ENCODE measurements at places on chromosomes 11 and 22.

DNA sequence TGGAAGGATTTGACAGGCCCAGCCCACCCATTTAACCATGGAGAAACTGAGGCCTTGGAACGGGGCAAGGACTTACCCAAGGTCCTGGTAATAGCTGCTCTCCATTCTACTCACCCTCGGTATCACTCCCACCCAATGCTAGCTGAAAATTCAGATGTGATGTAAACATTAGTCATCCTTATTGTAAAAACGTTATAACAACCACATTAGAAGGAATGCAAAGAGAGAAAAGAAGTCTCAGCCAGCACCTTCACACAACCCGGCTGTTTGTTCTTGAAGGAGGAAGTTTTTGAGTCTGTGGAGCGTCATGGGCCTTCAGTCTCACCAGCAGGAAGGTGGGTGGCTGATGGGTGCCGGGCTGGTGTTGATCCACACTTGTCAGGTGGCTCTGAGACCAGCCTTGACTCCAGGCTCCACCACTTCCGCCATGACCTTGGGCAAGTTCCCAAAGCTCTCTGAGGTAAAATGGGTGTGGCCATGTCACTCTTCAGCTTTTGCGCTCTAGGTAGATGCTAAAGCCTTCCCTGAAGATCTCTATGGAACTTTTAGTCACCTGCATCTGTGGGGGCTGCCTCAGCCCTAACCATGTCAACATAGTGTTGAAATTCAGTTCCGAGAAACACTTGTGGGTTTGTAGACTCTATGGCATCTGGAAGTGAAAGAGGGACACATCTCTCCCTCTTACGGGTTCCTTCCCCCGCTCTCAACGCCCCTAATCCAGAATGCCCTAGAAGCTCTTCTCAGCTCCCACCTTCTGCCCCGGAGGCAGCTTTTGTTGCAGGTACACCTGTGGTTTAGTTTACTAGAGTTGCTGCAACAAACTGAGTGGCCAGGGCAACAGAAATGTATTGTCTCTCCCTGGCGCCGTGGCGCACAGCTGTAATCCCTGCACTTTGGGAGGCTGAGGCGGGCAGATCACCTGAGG, 14.8 kb downstream of the CD6 start:
- DNase-seq = peak; percentile 76

GRCh38 chr11:120259988-120260565, 20.1 kb downstream of the POU2F3 start:
- no peak for DNase-seq

GRCh38 chr22:49292909-49293308, 534.8 kb downstream of the BRD1 start:
- no peak for DNase-seq

- DNase-seq = no peak
Measured at GRCh38 chr11:63854696-63855095, 15.8 kb downstream of the MARK2 start.

GRCh38 chr11:112440518-112440917, 179.9 kb upstream of the PLET1 start:
- no peak for DNase-seq

GRCh38 chr11:106724293-106724892, 293.9 kb downstream of the GUCY1A2 start:
- DNase-seq = no peak

- DNase-seq = no peak
Measured at GRCh38 chr22:44309647-44310046, 3.1 kb downstream of the SHISAL1 start.

- DNase-seq = no peak
Measured at GRCh38 chr11:701741-702461, 4.1 kb upstream of the EPS8L2 start.

DNA sequence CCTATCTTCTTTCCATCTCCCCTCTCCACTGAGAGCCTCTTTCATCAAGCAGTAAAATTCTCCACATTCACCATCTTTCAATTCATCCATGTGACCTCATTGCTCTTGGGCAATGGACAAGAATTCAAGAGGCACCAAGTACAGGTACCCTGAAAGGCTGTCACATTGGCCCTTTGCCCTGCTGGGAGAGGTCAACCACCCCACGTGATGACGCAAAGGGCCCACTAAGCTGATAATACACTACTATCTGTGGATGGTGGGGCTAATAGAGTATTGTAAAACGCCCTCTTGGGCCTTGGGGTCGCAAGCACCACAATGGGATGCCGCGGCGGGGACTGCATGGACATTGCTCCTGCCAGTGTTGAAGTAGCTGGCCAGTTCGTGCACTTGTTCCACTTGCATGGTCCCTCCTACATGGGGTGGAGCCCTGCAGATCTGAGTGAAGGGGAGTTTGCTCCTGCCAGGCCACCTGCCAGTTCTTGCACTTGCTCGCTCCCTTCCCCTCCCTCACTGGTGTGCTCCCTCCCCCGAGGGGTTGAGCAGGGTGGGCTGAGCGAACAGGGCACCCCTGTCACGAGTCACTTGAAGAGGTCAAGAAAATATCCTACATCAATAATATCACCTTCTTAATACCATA, 1578.8 kb upstream of the RAG2 start:
- no peak for DNase-seq

DNA sequence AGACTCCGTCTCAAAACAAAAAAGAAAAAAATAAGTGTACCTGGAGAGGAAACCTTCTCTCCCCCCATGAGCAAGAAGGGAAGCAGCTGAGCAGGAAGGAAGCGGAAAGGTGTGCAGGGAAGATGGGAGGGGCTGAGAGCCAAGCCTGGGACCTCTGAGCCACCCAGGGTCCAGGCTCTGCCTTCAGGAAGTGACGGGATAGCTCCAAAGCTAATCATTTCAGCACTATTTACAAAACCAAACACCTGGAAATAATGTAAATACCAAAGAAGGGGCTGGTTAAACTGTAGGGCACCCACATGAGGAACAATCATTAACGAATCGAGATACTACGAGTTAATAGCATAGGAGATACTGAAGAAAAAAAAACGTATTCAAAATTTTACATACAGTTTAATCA, 27.9 kb downstream of the ARRB1 start:
- no peak for DNase-seq

DNA sequence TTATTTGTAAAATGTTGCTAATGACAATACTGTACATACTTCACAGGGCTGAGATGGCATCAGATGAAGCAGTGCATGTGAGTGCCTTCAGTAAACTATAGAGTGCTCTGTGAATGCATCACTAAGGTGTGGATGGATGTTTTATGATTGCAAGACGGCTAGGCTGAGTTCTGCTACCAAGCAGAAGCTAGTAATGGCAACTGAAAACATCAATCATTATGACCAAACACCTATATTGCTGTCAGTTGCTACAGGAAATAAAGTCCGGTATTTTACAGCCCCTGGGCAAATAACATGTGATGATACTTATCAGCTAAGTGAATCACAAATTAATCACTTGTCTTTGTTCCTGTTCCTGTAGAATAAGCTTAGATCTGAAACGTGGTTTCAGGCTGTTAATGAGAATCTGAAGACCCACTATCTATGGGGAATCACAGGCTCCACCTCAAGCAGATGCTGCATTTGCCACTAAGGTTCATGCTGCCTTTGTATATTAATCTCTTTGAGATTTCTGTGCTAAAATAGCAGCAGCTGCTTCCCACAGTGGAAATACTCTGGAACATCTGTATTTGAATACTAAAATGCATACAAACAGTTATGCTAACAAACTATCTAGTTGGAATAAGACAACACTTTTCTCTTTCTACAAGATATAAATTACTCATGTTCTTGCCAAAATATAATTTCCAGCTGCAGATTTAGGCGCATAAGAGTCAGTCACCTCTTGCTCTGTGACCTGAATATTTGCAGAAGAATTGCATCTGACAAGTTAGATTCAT, 254.0 kb upstream of the PITPNB start:
- no peak for DNase-seq

DNA sequence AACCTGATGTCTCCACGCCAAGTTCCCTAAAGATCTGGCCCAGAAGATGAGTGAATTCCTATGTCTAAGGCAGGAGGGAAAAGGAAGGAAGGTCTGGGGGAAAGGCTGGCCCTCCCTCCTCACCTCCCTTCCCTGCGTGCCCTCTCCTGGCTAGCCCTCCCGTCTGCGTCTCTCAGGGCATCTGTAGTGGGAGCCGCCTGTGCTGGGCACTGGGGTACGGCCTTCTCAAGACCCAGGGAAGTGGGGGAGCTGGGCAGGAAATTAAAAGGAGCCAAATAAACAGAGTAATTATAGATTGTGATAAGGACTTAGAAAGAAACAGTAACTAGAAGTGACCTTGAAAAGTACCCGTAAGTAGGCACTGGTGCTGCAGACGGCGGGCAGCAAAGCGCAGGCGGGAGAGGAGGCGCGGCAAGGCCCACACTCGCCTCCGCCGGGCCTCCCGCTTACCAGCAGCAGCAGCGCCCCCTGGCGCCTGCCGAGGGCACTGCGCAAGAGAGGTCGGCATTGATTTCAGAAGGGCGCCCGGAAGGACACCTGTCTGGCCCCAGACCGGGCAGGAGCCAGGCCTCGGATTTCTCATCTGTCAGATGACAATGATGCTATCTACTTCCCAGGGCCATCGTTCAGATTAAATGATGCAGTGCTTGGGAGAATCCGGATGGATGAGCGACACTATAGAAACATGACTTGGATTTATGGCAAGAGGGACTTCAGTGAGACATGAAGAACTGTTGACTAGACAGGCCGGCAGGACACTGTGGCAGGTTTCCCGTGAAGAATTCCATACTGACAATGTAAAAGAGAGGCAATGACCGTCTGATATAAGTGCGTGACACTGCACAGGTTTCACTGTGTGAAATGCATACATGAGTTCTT, 7.3 kb downstream of the KCNJ1 start:
- peak; percentile 70 for DNase-seq

DNA sequence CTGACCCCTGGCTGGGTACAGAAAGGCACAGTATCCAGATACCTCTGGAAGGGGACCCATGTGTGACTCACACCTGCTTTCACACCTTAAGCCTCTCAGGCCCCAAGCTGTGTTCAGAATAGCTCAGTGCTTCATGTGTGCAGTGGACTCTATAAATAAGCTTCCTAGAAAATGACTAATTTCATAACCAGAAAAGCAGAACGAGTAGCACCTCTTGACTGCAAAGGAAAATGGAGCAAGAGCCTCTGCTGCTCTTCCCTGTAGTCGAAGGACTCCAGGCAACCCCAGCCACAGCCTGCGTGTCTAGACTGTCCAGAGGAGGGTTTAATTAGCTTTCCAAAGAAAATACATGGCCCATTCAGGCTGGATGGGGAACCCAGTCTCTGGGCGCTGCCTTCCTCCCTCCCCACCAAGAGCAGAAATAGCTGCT, 23.1 kb downstream of the PTPN5 start:
- DNase-seq = no peak

DNA sequence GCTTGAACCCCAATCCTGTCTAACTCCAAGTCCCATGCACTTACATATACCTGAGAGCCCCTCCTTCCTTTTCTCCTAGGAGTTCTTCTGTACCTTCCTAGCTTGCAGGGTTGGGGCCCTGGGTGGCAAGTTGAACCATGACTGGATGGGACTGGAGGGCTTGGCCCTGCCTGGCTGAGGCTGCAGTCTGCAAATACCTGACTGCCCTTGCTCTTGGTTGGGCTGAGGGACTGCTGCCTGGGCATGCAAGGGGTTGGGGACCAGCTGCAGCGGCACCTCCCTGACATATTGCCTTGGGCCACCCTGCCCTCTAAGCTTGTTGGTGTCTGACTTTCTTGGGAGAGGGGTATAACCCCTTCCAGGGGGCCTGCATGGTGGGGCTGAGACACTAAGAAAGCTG, 9.8 kb upstream of the SLC39A13 start:
- no peak for DNase-seq

- no peak for DNase-seq
Measured at GRCh38 chr11:2549491-2549875, 104.7 kb downstream of the KCNQ1 start.

DNA sequence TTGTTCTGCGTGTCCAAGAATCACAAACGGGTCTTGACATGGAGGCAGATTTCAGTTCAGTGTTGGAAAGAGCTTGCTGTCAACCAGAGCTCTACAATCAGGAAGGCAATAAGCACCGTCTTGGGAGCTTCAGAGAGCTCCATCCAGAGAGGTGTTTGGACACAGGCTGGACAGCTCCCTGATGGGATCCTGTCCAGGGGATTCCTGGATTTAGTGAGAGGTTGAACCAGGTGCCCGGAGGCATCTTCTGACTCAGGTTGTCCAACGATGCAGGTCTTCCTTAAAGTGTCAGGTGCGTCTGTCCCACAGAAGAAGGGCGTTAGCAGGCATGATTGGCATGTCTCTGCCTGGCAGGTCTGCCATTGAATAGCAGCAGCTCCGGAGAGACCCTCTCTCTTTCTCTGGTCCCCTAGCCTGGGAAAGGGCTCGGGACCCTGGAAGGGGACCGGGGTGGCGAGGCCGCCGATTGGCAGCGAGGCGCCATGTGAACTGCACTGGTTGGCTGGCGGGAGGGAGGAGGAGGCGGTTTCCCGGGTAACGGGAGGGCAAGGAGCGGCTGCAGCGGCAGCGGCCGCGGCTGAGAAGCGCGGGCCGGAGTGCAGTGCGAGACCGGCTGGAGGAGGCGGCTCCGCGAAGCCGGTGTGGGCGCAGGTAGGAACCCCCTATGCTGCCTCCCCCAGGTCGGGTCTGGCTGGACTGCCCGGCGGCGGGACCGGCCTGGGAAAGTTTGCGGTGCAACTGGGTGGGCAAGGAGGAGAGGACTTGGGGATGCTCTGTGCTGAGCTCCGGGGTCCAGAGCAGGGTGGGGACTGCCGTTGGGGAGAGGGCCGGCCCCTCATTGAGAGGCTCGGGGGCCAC, 104.1 kb upstream of the E2F8 start:
- DNase-seq = no peak

- no peak for DNase-seq
Measured at GRCh38 chr11:109026891-109027489, 362.1 kb downstream of the DDX10 start.

DNA sequence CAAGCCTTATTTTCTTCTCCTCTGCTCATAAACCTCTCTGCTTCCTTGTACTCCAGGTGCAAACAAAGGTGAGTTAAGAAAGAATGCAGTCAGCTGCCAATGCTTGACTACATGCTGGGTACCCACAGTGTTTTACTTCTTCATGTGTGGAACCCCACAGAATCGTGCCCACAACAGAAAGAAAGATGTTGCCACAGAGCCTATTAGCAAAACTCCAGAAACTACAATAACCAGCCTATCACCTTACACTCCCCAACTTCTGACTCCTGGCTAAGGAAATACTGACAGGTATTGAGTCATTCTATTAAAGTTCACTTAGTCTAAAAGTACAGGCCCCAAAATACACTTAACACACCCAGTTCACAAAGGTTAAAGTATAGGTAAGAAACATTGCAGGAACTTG, 56.9 kb upstream of the CCDC89 start:
- no peak for DNase-seq

- no peak for DNase-seq
Measured at GRCh38 chr11:118311518-118311917, 7.0 kb downstream of the CD3E start.

GRCh38 chr11:10779086-10779485, 28.0 kb downstream of the CTR9 start:
- DNase-seq = no peak

Measured in stimulated activated CD8-positive, alpha-beta memory T cell treated with anti-CD3 and anti-CD28 coated beads, Interleukin-2, amount 100 ng/mL, for 48 hours (primary cell).